Smooth muscle cell of trachea (primary cell): ENCODE measurements at places on chromosomes 12 and 14. TPM values are rescaled to one million over a fixed set of nuclear protein-coding genes. Genes with fewer than 3 reads are reported as not detected.

The LRCOL1 gene
- total RNA-seq = not detected in 2 replicates

The SP7 gene
- total RNA-seq = not detected in 2 replicates

The TMEM233 gene
- total RNA-seq = under 0.01 TPM in 2 replicates

The LMNTD1 gene
- total RNA-seq = 0.44 TPM in 1 of 2 replicates, not detected in the other

The STYK1 gene
- total RNA-seq = 0.50 TPM in 1 of 2 replicates, not detected in the other

The PZP gene
- not detected in 2 replicates for total RNA-seq

The ACIN1 gene
- total RNA-seq = 84.0 and 90.5 TPM in 2 replicates

The GPRC5D gene
- total RNA-seq = 0.15 TPM in 1 of 2 replicates, not detected in the other

The KLHL33 gene
- total RNA-seq = 0.17 and 0.29 TPM in 2 replicates

The CLEC2D gene
- 2.3 and 4.1 TPM in 2 replicates for total RNA-seq

The KRT83 gene
- not detected in 2 replicates for total RNA-seq

The CDKN3 gene
- total RNA-seq = 5.5 and 115 TPM in 2 replicates

The DLK1 gene
- under 0.01 TPM in 1 of 2 replicates, not detected in the other for total RNA-seq

The C2CD5 gene
- total RNA-seq = 18.2 and 34.3 TPM in 2 replicates

The DEPDC4 gene
- 2.6 and 3.9 TPM in 2 replicates for total RNA-seq

The USP44 gene
- 10.2 and 18.7 TPM in 2 replicates for total RNA-seq

The FAM222A gene
- total RNA-seq = 0.15 and 0.33 TPM in 2 replicates

The MYH7 gene
- total RNA-seq = not detected in 2 replicates

The TRHDE gene
- total RNA-seq = 26.5 and 42.5 TPM in 2 replicates

The ADCY4 gene
- 9.6 and 11.7 TPM in 2 replicates for total RNA-seq

The RFC5 gene
- 8.6 and 22.5 TPM in 2 replicates for total RNA-seq

The ACOT4 gene
- 0.15 and 0.99 TPM in 2 replicates for total RNA-seq

The TAPBPL gene
- total RNA-seq = 17.4 and 17.7 TPM in 2 replicates

The CCDC197 gene
- not detected in 2 replicates for total RNA-seq

The TAS2R9 gene
- not detected in 2 replicates for total RNA-seq

The AVPR1A gene
- not detected in 2 replicates for total RNA-seq

The PDZRN4 gene
- total RNA-seq = not detected in 2 replicates

The KRT82 gene
- not detected in 2 replicates for total RNA-seq

The NDUFB1 gene
- total RNA-seq = 82.0 and 187 TPM in 2 replicates

The IFNG-AS1 gene
- not detected in 2 replicates for total RNA-seq

The RTL1 gene
- total RNA-seq = under 0.01 TPM in 1 of 2 replicates, not detected in the other

The MGAT4C gene
- total RNA-seq = not detected in 2 replicates

The CPNE6 gene
- not detected in 2 replicates for total RNA-seq

The GNPTAB gene
- 26.3 and 47.0 TPM in 2 replicates for total RNA-seq

The CNIH1 gene
- 135 and 148 TPM in 2 replicates for total RNA-seq

The LRRC10 gene
- total RNA-seq = not detected in 2 replicates

The MUCL1 gene
- not detected in 2 replicates for total RNA-seq

The GSG1 gene
- 0.44 and 0.66 TPM in 2 replicates for total RNA-seq

The FAIM2 gene
- total RNA-seq = 2.6 and 8.4 TPM in 2 replicates
